ENCODE measurements at places on chromosomes 7 and 10.

- DNase-seq = no peak
Observed at GRCh38 chr7:28812616-28813015, 145.5 kb downstream of the TRIL start.

GRCh38 chr10:126448091-126448490, 59.8 kb upstream of the ADAM12 start:
- no peak for DNase-seq

DNA sequence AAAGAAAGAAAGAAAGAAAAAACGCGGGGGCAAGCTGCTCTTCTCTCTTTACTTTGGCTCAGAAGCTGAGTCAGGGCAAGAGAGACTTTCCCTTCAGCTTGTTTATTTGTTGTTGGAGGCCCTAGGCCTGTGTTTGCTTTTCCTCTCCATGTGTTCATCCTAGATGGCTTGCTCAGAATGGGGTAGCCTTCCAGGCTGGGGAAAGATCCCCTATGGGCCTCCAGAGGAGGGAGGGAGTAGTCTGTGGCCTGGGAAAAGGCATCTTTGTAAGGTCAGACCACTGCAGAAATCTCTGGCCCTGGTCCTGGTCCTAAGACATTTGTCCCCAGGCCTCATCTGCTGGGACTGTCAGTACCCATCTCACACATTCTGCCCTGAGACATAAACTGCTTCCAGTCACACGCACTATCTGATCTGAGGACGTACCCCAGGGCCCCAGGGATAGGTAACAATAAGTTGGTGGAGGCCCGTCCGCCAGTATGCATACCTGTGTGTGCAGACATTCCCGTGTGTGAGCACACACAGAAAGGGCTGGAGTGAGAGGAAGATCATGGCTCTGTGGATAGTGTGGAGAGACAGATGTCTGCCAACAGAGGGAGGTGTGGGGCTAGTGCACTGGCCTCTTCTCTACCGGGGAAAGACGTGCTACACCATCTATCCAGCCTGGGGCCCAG, 4.9 kb upstream of the SCD start:
- DNase-seq = peak; percentile 58

DNA sequence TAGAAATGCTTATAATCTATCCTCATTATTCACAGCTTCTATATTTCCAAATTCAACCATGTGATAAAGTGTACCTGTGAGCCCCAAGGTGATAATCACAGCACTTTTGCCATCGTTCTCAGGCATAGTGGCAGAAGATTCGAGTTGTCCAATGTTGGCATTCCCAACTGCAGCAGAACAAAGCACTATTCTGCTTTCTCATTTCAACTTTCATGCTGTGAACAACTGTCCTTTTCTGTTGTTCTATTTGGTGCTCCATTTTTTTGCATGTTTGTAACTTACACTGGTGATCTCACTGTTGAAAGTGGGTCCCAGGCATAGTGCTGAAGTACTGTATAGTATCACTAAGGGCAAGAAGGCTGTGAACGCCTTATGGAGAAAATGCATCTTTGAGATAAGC, 438.2 kb downstream of the PAXIP1 start:
- no peak for DNase-seq

DNA sequence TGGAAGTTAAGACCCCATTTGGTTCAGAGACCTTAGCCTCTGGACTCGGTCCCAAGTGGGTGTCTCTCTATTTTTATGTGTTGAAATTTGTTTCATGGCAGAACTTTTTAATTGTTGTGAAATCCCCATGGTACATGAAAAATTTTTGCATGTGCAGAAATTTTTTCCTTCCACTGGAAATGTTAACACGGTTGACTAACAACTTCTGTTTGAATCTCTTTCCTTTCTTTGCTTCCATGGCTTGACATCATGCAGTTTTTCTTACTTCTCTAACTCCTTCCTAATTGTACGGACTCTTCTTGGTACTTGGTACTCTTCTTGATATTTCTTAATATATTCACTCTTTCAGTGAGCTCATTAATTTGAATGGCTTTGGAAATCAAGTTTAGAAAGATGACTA, 18.3 kb downstream of the MDFIC start:
- DNase-seq = no peak

GRCh38 chr7:725223-726005, 1.1 kb upstream of the DNAAF5 start:
- no peak for DNase-seq

DNA sequence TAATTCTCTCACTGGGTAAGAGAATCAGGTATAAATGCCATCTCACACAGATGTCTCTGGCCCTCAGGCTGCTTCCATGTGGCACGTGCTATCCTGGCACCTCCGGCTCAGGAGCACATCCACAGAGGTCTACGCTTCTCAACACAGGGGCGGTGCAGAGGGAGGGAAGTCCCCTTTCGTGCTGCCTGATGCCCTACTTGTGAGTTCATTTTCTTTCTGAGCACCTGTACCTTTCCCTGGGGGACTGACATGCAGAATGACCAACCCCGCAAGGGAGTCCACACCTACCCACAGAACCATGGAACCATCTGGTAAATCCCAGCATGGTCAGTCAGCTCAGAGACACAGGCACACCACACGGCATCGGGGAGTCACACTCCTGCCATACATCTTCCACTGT, 99.0 kb upstream of the SAMD8 start:
- DNase-seq = no peak

GRCh38 chr10:28925121-28925663, 247.9 kb downstream of the BAMBI start:
- DNase-seq = peak; percentile 60

GRCh38 chr7:71457021-71457420, 325.1 kb downstream of the GALNT17 start:
- no peak for DNase-seq

DNA sequence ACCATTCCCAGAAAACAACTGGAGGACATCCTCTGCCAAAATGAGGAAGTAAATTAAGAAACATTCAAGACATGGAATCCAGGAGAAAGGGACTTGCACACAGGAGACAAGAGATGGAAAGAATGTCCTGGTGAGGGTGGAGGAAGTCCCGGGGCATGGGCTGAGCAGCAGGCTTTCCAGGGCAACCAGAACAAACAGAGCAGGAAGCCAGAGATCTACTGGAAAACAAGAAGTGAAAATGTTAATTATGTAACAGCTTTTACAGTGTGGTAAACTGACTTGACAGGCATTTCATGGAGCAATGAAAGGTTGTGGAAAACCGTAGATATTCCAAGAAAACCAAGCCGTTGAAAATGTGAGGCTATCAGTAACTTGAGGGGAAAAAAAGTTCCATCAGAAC, 55.2 kb upstream of the ZNF746 start:
- no peak for DNase-seq

GRCh38 chr7:27367933-27368549, 125.4 kb downstream of the EVX1 start:
- no peak for DNase-seq

- no peak for DNase-seq
Observed at GRCh38 chr7:18320971-18321567, 174.5 kb upstream of the HDAC9 start.

GRCh38 chr7:4025694-4026615, 656.1 kb upstream of the FOXK1 start:
- DNase-seq = no peak

DNA sequence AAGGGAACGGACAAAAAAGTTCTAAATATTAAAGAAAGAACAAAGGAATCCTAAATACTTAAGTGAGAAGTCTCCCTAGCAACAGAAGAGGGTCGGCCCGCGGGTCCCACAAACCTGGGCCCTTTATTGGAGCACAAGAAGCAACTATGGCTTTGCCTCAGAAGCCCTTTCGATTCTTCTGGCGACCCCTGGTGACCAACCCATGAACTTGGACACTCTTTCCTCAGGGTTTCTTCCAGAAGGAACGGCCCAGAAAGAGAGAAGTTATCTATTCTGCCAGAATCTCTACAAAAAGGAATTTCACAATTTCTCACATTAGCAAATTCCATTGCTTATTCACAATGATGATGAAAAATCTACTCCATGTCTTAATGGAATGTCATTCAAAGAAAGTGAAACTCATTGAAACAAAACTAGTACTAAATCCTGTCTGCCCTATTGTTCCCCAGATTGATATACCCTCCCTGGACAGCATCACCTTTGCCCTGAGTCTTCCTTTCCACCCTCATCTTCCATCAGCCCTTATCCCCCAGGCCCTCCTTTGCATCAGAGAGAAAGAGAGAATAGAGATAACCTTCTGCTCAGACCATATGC, 43.7 kb downstream of the CPVL start:
- peak; percentile 61 for DNase-seq

DNA sequence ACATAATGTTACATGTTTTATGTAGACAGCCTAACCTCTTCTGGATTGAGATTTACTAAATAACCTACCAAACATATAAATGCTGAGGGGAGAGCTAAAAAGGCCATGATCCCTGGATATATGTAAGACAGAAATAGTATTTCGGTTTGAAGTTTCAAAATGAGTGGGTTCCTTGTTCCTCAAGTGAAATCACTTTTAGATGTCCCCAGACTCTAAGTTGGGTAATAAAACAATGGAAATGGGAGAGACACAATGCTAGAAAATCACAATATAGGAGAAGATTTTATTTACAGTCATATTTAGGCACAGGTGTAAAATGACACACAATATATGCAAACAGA, 56.5 kb downstream of the SHTN1 start:
- no peak for DNase-seq

DNA sequence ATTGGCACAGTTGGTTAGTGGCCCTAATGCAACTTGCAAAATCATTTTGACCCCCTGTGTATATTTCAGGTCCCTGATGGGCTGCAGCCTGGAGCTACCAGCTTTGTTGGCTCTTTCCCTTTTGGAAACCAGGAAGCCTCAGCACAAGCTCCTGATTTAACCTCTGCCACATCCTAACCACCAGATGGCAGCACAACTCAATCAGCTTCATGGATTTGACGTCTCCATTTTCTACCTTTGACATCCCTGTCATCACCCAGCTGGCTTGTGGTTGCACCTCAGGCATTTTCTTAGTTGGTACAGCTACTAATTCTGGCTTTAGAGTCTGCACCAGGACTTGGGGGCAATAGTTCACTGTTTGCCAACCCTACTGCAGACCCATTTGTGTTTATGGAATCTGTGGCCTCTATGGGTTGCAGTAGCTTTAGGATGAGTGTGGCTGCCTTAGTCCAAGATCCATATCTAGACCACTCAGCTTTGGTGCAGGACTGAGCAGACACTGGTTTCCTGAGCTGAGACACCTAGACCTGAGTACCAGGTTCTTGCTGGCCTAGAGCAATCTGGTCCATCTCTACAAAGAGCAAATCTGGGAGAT, 456.2 kb downstream of the REEP3 start:
- DNase-seq = peak; percentile 54

- no peak for DNase-seq
Observed at GRCh38 chr7:135971366-135971725, 5.8 kb downstream of the MTPN start.

DNA sequence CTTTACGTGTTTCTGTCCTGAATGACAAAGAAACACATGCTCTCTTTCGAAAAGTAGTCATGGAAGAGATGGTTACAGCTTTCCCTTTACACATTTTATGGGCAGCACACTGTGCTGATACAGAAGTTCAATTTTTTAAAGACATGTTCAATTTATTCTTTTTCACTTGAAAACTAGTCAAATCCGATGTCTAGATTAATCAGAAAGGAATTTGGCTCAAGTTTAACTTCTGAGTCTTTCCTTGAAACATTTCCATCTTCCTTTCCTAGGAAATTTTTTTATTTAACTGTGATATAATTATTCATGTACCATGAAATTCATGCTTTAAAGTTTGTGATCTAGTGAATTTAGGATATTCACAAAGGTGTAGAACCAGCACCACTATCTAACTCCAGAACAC, 360.1 kb downstream of the TNS3 start:
- DNase-seq = no peak

- DNase-seq = no peak
Observed at GRCh38 chr10:76928565-76928964, 709.0 kb downstream of the KCNMA1 start.

GRCh38 chr7:129005186-129005585, 49.7 kb downstream of the TNPO3 start:
- no peak for DNase-seq

DNA sequence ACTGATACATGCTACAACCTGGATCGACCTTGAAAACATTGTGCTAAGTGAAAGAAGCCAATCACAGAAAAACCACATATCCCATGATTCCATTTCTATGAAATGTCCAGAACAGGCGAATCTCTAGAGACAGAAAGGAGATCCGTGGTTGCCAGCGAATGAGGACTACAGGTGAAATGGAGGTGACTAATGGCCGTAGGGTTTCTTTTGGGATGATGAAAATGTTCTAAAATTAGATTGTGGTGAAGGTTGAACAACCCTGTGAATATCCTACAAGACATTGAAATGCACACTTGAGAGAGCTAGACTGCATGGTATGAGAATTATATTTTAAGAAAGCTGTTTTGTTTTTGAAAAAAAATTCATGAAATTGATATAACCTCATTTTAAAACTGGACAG, 188.5 kb upstream of the PLXNA4 start:
- DNase-seq = no peak

DNA sequence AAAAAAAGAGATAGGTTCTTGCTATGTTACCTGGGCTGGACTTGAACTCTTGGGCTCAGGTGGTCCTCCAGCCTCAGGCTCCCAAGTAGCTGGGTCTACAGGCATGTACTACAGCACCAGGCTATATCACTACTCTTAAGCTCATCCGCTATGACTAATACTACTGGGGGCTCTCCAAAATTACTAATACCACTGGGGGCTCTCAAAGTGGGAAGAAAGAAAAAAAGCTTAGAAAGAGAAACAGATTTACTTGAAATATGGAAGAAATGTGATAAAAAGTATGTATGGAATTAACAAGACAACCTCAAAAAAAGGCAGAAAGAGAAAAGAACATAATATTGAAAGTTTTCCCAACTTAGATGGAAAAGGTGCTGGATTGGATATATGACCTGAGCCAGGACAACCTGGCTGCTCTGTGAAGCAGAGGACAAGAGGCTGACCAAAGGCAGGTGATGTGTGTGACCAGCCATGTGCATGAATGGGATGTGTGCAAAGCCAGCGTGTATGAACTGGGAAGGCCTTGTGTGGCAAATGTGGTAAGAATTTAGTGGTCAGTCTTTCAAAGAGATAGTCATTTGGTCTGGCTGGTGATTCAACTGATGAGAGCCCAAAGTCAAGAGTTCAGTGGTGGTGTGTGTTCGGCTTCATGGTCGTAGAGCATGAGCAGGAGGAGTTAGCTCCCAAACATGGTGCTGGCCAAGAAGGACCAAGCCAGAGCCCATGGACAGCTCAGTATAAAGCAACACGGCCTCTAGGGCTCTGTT, 232.4 kb upstream of the KLF14 start:
- DNase-seq = no peak

- peak; percentile 49 for DNase-seq
Observed at GRCh38 chr7:4682621-4683042, 537 bp downstream of the FOXK1 start.

DNA sequence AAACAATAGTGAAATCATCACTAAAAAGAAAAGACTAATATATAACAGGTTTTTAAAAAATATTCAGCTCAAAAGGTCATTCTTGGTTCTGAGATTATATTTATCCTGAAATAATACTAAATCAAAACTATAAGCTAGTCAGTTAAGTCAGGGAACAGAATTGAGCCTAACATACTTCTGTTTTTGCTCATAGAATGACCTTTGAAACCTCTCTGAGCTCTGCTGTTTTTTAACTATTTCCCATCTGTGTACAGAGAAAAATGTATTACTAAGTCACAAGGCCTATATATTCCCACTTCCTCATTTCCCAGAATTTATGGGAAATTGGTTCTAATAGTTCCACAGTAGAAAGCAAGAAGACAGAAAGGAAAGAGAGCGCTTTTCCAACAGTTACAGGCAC, 346.8 kb upstream of the ETV1 start:
- DNase-seq = no peak

- no peak for DNase-seq
Observed at GRCh38 chr7:82194016-82194643, 249.4 kb downstream of the CACNA2D1 start.

- no peak for DNase-seq
Observed at GRCh38 chr7:46127814-46128213, 206.7 kb upstream of the IGFBP3 start.
